ENCODE measurements at places on chromosomes 3 and 15. TPM values are rescaled to one million over a fixed set of nuclear protein-coding genes. Genes with fewer than 3 reads are reported as not detected.
A peak's percentile ranks its signal among the peaks of the same experiment; 100 is the strongest.

DNA sequence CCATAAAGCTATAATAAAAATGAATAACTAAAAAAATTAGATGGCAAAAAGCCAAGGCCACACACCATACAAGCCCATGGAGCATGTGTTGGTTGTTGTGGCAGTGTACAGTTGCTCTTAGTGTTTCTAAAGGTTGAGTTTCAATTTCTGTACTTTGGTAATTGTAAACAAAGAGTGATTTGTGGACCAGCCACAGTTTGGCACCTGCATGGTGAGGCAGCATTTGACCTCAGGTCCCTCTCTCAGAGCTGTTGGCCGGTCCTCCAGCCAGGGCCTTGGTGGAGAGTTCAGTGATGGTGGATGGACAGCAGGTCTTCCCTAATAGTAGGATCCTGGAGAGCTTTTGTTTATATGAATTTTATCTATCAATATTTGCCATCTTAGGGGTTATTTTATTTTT lies 5.6 kb downstream of the ACAD9 start:
- H3K27me3 ChIP-seq = no peaks in the 10 kb centered on the region
- no peak for DNase-seq
- peaks cover 2% of the 10 kb centered on the region for H3K36me3 ChIP-seq
- H3K27ac ChIP-seq = no peak overlapping the region
- no peak overlapping the region for H3K4me3 ChIP-seq
- H3K4me1 ChIP-seq = no peaks in the 10 kb centered on the region

DNA sequence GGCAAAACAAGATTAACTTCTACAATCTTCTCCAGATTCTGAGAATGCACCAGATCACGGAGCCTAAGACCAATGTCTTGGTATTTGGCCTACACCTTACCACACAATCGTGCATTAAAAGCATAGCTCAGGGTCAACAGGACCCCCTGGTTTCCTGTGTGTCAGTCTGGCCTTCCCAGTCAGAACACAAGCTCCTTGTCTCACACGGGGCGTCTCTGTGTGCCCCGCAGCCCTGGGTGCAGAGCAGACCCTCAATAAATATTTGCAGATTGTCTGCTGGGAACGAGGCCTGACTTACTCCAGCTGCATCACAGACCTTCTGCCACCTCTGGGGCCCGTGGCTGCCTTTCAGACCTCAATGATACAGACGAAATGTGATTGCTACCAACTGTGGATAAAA lies 82.5 kb upstream of the CTNNB1 start:
- no peaks in the 10 kb centered on the region for H3K4me1 ChIP-seq
- H3K4me3 ChIP-seq = no peak overlapping the region
- no peak for DNase-seq
- H3K36me3 ChIP-seq = no peaks in the 10 kb centered on the region
- H3K27me3 ChIP-seq = no peaks in the 10 kb centered on the region
- no peak overlapping the region for H3K27ac ChIP-seq

DNA sequence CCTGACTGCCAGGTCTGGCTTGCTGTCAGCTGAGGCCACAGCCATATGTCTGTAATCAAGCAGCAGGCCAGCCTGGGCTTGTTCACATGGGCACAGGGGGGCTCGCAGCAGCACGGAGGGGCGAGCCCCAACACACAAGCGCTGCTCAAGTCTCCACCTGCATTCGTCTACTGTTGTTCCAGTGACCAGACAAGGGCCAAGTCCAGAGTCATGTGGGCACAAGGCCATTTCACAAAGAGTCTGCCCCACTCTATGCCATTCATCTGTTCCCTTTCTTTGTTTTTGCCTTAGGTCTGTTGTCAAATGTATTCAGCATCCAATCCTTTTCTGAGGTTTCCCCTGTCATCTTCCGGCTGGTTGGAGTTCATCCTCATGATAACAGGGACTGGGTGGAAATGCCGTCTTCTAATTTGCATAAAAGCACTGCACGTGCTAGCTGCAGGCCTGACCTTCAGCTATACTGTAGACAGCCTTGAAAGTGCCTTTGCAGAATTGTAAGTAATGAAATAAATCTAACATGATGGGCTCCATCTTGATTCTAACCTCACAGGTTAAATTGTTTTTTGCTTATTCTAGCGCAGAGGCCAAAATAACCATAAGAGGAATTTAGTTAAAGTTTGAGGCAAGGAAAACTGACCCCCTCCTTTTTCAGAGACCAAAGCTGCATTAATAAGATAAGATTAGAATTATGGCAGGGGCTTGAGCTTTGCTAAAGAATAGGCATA lies 28.6 kb upstream of the KBTBD12 start:
- H3K4me1 ChIP-seq = no peaks in the 10 kb centered on the region
- H3K27me3 ChIP-seq = no peaks in the 10 kb centered on the region
- H3K4me3 ChIP-seq = no peak overlapping the region
- no peaks in the 10 kb centered on the region for H3K36me3 ChIP-seq
- no peak overlapping the region for H3K27ac ChIP-seq
- DNase-seq = no peak

- H3K27me3 ChIP-seq = no peaks in the 10 kb centered on the region
- H3K36me3 ChIP-seq = no peaks in the 10 kb centered on the region
- H3K4me1 ChIP-seq = no peaks in the 10 kb centered on the region
- no peak for DNase-seq
- H3K27ac ChIP-seq = no peak overlapping the region
Observed at GRCh38 chr3:172538368-172539151, 15.3 kb upstream of the TNFSF10 start.

DNA sequence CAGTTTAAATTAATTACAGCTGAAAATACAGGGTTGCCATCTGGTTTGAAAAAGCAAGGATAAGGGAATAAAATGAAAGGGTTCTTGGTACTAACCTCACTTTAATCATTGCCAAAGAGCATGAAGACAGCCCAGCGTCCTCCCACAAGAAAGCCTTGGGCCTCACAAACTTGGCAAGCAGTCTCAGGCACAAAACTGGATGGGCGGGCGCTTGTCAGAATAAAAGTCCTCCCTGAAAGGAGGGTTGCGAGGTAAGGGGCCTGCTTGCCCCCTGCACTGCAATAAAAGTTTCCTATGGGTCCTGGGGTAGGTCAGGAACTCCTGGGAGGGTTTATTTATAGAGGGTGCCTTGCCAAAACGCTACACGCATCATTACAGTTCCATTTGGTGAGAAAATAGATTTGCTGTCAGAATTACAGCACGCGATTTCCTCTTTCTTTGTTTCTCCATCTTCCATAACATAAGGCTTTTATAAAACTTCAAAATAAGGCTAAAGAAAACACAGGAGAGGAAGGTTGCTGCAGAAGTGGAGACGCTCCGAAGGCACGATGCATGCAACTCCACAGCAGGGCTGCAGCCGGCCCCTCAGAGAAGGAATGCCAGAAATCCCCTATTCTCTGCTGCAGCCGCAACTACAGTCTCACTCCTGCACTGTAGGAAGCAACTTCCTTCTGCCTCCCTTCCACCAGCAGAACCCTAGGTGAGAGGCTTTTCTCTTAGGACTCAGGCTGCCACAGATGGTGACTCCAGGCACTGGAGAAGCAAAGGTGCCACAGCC lies 61.3 kb downstream of the VGLL4 start:
- H3K27ac ChIP-seq = no peak overlapping the region
- no peaks in the 10 kb centered on the region for H3K36me3 ChIP-seq
- H3K4me1 ChIP-seq = peaks cover 3% of the 10 kb centered on the region
- DNase-seq = peak; percentile 73
- no peak overlapping the region for H3K4me3 ChIP-seq

Gene SATB1
- total RNA-seq = 41.1 TPM

Gene MORC1
- not detected for total RNA-seq

Gene ALDH1L1
- 31.2 TPM for total RNA-seq
